ENCODE measurements at places on chromosomes 6 and 20. TPM values are rescaled to one million over a fixed set of nuclear protein-coding genes. Genes with fewer than 3 reads are reported as not detected.

DNA sequence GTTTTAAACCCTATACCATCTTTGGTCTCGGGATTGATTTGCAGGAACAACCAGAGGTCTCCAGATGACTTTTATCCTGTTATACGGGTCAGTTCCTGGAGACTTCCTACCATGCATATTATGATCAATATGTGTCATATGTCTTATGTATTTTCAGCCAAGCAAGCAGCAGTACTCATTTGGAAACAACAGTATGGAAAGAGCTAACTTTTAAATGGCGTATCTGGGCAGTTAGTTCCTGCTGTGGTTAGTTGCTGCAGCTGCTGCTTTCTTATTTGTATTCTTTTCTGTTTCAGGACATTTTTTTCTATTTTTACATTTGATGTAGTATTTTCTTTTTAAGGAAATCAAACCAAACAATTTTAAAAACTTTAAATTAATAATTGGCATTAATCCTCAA, 207.5 kb downstream of the MANEA start:
- DNase-seq = no peak
- H3K4me1 ChIP-seq = no peaks in the 10 kb centered on the region

- H3K4me3 ChIP-seq = no peak overlapping the region
- peaks cover 27% of the 10 kb centered on the region for H3K4me1 ChIP-seq
- H3K36me3 ChIP-seq = no peaks in the 10 kb centered on the region
- H3K27ac ChIP-seq = no peak overlapping the region
- no peaks in the 10 kb centered on the region for H3K27me3 ChIP-seq
- DNase-seq = no peak
Measured at GRCh38 chr6:133245422-133245903, 4.3 kb downstream of the EYA4 start.

GRCh38 chr6:14959324-14959885, 286.5 kb upstream of the JARID2 start:
- H3K4me3 ChIP-seq = no peak overlapping the region
- H3K36me3 ChIP-seq = no peaks in the 10 kb centered on the region
- H3K27ac ChIP-seq = no peak overlapping the region
- DNase-seq = no peak

DNA sequence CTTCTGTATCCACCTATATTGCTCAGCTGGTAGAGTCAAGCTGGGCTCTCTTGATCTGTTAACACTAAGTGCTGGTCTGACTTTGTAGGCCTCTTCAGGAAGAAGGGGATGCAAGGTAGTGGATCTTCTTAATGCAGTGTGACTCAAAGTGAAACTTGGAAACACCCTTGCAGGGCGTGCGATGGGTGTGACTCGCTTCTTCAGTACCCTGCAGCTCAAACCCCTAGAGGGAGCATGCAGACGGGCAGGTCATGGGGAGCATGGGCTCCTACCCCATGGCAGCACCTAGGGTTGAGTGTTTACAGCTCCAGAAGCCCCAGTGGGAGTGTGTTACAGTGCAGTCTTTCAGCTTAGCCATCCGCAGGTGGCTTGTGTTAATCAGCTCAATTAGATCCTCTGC, 757 bp upstream of the SAMD3 start:
- no peak for DNase-seq
- H3K4me3 ChIP-seq = no peak overlapping the region
- no peaks in the 10 kb centered on the region for H3K36me3 ChIP-seq
- no peaks in the 10 kb centered on the region for H3K4me1 ChIP-seq

DNA sequence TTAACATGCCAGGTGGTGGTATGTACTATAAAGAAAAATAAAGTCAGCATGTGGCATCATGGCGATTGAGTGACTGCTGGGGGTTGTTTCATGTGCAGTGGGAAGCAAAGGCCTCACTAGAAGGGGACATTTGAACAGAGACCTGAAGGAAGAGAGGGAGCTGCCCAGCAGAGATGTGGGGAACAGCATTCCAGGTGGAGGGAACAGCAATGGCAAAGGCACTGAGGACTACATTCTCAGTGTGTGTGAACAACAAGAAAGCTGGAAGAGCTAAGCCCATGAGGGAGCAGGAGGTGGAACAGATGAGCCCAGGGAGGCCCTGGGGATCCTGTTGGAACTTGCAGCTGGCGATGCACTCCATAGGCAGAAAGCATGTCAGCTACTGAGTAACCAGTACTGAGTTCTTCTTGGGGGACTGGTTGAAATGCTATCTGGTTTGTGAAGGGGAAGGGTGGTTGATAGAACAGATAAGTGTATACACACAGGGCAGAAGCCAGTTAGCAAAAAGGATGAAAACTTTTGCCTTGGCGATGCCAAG, 29.2 kb downstream of the NOX3 start:
- no peaks in the 10 kb centered on the region for H3K27me3 ChIP-seq
- H3K4me3 ChIP-seq = no peak overlapping the region
- H3K4me1 ChIP-seq = no peaks in the 10 kb centered on the region
- H3K27ac ChIP-seq = no peak overlapping the region
- no peak for DNase-seq

DNA sequence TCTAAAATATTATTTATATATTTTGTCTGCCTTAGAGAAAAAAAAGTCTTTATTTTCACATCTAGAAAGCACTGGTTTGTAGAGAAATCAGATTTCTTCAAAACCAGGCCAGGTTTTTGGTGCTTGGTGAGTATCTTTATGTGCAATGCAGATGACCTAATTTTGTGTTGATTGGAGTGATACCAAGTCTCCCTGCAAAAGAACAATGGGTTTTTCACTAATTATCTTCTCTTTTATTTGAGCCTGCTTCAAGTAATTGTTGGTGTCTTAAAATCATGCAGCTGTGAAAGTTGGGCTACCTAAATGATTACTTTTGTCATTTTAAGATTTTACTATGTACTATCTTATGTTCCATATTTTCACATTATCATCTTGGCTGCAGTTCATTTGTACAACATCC, 874.7 kb downstream of the TFAP2A start:
- no peak for DNase-seq
- H3K4me1 ChIP-seq = no peaks in the 10 kb centered on the region
- no peaks in the 10 kb centered on the region for H3K27me3 ChIP-seq
- no peak overlapping the region for H3K4me3 ChIP-seq

DNA sequence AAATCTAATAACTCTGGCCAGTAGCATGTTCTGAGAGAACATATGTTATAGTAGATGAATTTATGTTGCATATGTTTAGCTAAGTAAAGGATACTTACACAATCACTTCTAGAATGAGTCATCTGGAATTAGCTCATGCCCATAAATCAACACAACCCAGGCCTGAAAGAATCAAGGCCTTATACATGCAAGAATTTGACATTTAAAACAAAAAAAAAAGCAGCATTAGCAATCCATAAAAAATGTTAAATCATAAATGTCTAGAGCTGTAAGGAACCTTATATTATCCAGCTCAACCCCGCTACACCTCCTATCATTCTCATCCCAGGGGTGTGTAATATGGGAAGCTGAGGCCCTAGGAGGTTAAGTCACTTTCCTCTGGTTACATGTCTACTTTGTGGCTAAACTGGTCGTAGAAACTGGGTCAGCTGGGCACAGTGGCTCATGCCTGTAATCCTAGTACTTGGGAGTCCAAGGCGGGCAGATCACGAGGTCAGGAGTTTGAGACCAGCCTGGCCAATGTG, 105.2 kb upstream of the CARMIL1 start:
- DNase-seq = no peak
- no peak overlapping the region for H3K4me3 ChIP-seq
- H3K27ac ChIP-seq = no peak overlapping the region
- no peaks in the 10 kb centered on the region for H3K36me3 ChIP-seq
- peaks cover 8% of the 10 kb centered on the region for H3K4me1 ChIP-seq

DNA sequence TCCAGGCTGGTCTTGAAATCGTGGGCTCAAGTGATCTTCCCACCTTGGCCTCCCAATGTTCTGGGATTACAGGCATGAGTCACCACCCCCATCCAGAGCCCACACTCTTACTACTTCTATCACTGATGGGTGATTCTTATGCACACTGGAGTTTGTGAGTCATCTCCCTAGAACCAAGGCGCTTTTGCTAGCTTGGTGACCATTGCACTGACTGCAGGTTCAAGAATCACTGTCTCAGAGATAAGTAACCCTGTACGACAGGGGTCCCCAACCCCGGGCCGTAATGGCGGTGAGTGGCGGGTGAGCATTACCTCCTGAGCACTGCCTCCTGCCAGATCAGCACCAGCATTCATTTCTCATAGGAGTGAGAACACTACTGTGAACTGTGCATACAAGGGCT, 118.8 kb downstream of the MAP3K7 start:
- no peaks in the 10 kb centered on the region for H3K36me3 ChIP-seq
- H3K27ac ChIP-seq = no peak overlapping the region
- H3K4me3 ChIP-seq = no peak overlapping the region

DNA sequence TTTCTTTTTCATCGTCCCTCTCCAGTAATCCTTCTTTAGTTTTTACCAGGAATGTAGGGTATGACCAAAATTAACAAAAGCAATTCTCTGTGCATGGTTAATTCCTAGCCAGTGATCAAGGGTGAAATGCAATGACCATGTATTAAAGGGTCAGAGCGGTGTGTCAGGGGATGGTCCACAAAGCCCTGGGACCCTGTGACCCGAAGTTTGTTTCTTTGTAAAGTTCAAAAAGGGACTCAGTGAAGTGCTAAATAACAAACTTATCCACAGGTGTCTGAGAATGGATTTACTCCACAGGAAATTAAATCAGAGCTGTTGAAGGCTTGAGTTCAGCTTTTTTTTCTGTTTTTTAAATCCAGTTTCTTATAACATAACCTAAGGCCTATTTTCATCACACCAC, 375.7 kb downstream of the GJA1 start:
- H3K4me1 ChIP-seq = peaks cover 6% of the 10 kb centered on the region
- no peak for DNase-seq
- H3K27me3 ChIP-seq = no peaks in the 10 kb centered on the region
- no peak overlapping the region for H3K4me3 ChIP-seq
- no peaks in the 10 kb centered on the region for H3K36me3 ChIP-seq

GRCh38 chr6:122818866-122819265, 29.8 kb downstream of the SMPDL3A start:
- H3K27me3 ChIP-seq = no peaks in the 10 kb centered on the region
- no peak overlapping the region for H3K4me3 ChIP-seq
- H3K27ac ChIP-seq = no peak overlapping the region
- H3K36me3 ChIP-seq = no peaks in the 10 kb centered on the region

DNA sequence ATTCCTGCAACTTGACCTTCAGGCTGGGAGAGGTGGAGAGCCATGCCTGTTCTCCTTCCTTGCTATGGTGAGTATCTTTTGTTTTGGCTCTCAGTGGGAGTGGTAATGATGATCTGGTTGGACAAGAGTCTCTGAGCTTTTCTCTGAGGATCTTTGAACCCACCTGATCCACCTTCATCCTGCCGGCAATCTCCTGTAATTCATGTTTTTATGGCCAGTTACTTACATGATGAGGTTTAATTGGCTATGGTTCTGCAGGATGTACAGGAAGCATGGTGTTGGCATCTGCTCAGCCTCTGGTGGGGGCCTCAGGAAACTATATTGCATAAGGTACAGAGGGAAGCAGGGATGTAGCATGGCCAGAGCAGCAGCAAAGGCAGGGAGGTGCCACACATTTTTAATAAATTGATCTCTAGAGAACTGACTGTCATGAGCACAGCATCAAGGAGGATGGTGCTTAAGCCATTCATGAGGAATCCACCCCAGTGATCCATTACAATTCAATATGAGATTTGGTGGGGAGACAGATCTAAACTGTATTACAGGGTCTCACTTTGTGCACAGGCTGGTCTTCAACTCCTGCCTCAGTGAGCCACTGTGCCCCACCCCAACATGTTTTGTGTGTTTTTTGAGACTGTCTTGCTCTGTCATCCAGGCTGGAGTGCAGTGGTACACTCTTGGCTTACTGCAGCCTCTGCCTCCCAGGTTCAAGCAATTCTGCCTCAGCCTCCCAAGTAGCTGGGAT, 10.0 kb downstream of the HSPA1B start:
- H3K27ac ChIP-seq = peak overlapping the region; percentile 96
- H3K4me1 ChIP-seq = peaks cover 45% of the 10 kb centered on the region
- no peak overlapping the region for H3K4me3 ChIP-seq
- H3K36me3 ChIP-seq = peaks cover 56% of the 10 kb centered on the region
- DNase-seq = no peak

DNA sequence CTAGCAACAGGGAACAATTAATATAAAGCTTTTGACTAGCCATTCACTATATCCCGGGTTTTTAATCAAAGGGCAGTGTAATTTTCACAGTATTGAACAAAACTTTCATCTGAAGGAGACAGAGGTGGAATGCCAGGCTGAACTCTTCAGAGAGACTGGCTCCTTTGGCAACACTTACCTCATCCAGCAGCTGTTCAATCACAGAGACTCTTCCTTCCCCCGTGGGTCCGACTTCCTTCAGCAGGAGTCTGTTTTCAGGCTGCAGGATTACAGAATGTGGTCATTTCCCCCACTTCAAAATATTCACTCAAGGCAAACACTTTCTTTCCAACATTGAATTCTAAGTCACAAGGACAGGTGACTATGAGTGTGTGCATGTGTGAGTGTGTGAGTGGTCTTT, 76.6 kb downstream of the DZANK1 start:
- no peaks in the 10 kb centered on the region for H3K4me1 ChIP-seq
- H3K27me3 ChIP-seq = no peaks in the 10 kb centered on the region
- H3K36me3 ChIP-seq = no peaks in the 10 kb centered on the region
- no peak overlapping the region for H3K4me3 ChIP-seq

- H3K27ac ChIP-seq = no peak overlapping the region
- H3K27me3 ChIP-seq = no peaks in the 10 kb centered on the region
- no peak overlapping the region for H3K4me3 ChIP-seq
- no peak for DNase-seq
- no peaks in the 10 kb centered on the region for H3K4me1 ChIP-seq
- no peaks in the 10 kb centered on the region for H3K36me3 ChIP-seq
Measured at GRCh38 chr6:115634887-115635286, 425.8 kb downstream of the FRK start.

- H3K27ac ChIP-seq = no peak overlapping the region
- DNase-seq = no peak
- H3K4me3 ChIP-seq = no peak overlapping the region
- H3K36me3 ChIP-seq = no peaks in the 10 kb centered on the region
Measured at GRCh38 chr20:25145131-25145530, 50.4 kb upstream of the ENTPD6 start.

- H3K4me3 ChIP-seq = no peak overlapping the region
- no peak overlapping the region for H3K27ac ChIP-seq
- DNase-seq = no peak
- H3K4me1 ChIP-seq = peaks cover 10% of the 10 kb centered on the region
Measured at GRCh38 chr6:150409576-150410066, 40.8 kb downstream of the IYD start.

The SLC17A1 gene
- total RNA-seq = not detected

The SIRPG gene
- total RNA-seq = not detected

The RIN2 gene
- 53.7 TPM for total RNA-seq

The WFDC10B gene
- total RNA-seq = not detected

The LGSN gene
- not detected for total RNA-seq

The PEX7 gene
- total RNA-seq = 4.1 TPM

The ARHGAP18 gene
- total RNA-seq = 5.2 TPM

The HSPA12B gene
- total RNA-seq = 22.2 TPM

The TCF21 gene
- 22.2 TPM for total RNA-seq

All from esophagus muscularis mucosa (tissue), 4 donors.